Lung (tissue), 17 donors: ENCODE measurements at places on chromosomes 1 and 21.

DNA sequence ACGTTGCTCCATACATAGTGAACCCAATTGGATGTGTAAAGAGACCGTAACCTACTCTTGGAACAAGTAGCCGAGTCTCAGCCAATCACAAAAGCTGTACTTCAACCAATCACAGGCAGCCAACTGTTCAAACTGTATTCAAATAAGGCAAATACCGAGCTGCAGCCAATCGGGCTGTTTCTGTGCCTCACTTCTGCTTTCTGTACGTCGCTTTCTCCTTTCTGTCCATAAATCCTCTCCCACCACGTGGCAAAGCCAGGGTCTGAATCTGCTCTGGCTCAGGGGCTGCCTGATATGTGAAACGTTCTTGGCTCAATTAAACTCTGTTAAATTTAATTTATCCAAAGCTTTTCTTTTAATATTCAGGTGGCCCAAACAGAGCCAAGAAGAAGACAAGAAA is 210.3 kb downstream of the URB2 start:
- no peak for DNase-seq

DNA sequence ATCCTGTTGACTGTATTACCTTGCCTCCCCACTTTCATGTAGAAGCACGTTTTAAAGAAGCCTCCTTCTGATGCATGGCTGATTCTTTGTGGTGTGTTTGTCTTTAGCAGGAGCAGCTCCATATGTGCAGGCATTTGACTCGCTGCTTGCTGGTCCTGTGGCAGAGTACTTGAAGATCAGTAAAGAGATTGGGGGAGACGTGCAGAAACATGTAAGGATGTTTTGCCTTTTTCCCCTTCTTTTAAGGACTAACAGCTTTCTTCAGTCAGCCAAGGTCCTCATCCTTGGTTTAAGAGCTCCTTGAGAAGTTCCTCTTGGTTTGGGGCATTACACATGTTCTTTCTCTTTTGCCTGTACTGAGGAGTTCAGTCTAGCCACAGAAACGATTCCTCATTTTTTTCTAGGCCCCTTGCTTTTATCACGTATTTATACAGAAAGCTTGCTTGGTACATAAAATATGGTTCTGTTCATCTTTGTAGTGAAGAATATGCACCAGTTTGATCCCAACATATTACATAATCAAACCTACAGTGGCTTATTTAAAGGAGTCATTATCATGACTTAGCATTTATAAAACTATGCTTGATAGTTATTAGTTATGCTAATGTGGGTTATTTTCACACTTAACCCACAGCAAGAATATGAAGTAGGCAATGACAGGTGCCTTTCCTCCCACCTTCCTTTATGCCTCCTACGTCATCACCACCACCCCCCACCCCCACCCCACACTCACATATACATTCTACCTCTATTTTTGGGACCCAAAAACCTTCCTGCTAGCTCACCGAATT is 19.6 kb downstream of the CAP1 start:
- DNase-seq, result no peak

- no peak for DNase-seq
These were observed 33.3 kb downstream of the EIF2D start for GRCh38 chr1:206578978-206579374.

DNA sequence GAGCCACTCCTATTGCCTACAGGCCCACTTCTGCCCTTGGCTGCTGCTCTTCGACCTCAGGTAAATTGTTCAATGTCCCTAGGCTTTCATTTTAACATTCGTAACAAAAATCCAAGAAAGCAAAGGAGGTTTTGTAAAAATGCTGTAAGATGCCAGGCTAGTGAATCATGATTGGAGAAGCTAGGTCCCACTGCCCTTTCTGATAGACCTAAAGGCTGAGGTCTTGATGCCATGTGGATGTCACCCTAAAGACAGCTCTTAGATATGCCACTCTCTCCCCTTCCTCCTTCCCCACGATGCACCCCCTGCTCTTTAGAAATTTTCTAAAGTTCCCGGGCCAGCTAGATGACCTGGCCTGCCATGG is 9.9 kb upstream of the TMEM39B start:
- no peak for DNase-seq

- no peak for DNase-seq
These were observed 5.5 kb upstream of the PLEKHM2 start for GRCh38 chr1:15678578-15678977.

- no peak for DNase-seq
These were observed 294.1 kb downstream of the BRINP3 start for GRCh38 chr1:190183588-190183987.

- DNase-seq, result peak; percentile 74
These were observed 144.1 kb downstream of the TNR start for GRCh38 chr1:175599212-175599705.

GRCh38 chr1:155514582-155515187 is 47.9 kb downstream of the ASH1L start:
- no peak for DNase-seq

DNA sequence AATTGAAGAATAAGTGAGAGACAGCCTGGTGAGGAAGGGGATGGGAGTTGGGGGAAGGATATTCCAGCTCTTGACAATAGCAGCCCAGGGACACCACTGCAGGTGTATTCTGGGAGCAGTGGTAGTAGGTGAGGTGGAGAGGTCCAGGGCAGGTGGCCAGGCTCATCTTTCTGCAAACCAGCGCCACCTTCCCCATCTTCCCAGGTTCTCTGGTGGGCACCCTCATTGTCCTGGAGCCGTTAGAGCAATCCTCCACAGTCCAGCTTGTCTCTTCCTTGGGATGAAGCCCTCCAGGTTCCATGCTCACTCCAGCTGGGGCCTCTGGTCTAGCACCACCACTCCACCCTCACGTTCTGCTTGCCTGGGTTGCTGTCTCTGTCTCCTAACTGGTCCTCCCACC is 97.0 kb downstream of the IER5 start:
- no peak for DNase-seq

DNA sequence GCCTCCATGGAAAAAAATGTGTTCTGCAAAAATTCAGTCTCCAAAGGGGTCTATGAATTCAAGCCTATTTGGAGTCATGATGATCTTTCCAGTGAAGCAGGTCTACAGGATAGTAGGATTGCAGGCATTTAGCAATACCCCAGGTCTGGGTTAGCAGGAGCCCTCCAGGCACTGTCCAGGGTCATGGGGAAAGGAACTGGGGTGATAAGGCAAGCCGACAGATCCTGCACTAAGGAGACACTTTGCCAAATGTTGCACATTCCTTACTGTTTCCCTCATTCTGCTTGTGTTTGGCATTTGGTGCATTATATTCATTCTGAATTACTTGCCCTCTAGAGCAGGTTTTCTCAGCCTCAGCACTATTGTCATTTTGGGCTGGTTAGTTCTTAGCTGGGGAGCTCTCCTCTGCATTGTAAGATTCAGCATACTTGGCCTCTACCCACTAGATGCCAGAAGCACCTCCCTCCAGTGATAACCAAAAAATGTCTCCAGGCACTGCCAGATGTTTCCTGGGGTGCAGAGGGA is 333.3 kb upstream of the PLXNA2 start:
- DNase-seq, result no peak

DNA sequence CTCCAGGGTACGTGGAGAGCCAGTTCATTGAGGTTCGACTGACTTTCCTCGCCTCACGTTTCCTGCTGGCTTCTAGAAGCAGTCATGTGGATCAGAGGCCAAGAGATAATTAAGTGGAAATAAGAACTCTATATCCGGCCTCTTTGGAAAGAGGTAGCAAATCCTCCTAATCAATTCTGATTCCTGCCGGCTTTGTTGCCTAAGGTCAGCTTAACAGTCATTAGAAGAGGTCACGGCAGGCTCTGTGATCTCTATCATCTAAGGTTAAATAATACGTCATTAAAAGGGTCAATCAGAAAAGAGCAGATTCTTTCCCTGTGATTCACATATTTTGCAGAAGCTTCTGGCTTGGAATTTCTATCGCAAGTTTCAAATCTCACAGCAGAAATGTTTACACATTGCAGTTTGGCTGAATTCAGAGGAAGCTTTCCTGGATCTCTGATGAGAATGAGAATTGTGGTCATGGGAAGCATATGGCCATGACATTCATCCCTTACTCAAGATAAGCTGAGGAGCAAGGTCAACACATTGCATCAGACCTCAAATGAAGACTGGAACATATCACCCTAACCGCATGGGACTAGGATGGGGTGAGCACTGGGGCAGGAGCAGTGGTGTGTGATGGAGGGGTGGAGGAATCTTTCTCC is 189.4 kb downstream of the PBX1 start:
- DNase-seq, result no peak

- no peak for DNase-seq
These were observed 98.1 kb downstream of the NEGR1 start for GRCh38 chr1:72184099-72184701.

DNA sequence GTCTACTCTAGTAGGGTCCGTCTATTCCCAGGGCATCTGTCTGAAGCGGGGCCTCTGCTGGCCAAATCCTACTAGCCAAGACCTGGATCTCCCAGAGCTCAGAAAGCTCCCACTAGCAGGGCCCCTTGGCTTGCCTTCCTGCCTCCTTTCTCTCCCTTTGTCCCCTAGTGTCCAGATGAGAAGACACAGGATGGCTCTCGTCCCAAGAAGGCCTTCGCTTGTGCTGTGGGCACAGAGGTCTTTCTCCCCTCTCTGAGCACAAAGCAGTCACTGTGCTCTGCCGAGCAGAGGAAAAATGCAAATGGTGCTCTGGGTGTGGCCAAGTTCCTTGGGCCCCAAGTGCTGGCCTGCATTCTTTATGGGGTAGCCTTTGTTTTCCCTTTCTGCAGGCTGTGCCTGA is 13.0 kb upstream of the GPR137B start:
- no peak for DNase-seq

DNA sequence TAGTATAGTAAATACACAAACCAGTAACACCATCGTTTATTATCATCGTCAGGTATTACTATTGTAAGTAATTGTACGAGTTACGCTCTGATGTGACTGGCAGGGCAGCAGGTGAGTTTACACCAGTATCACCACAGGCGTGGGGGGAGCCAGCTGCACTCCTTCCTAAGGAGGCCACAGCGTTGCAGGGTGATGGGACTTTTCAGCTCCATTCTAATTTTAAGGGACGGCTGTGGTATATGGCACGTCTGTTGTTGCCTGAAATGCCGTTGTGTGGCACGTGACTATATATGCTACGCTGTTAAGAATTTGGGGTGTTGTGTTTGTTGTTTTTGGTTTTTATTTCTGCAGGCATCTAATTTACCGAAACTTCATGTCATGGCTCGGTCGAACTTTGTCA is 164.8 kb upstream of the COL6A1 start:
- no peak for DNase-seq

DNA sequence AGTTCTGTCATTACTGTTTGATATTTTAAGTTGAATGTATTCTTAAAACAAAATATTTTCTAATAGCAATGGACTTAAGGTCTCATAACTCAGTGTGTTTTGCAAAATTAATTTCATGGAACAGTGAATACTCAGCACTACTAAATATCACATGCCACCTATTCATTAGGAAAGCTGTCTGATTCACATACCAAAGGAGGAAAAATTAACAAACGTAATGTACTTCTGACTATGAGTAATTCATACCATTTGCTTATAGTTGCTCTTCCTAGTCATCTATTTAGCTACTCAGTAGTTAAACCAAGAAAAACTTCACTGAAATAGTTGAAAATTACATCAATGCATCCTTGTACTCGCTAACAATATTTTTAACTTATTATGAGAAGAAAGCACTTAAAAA is 35.2 kb downstream of the TP53BP2 start:
- no peak for DNase-seq

DNA sequence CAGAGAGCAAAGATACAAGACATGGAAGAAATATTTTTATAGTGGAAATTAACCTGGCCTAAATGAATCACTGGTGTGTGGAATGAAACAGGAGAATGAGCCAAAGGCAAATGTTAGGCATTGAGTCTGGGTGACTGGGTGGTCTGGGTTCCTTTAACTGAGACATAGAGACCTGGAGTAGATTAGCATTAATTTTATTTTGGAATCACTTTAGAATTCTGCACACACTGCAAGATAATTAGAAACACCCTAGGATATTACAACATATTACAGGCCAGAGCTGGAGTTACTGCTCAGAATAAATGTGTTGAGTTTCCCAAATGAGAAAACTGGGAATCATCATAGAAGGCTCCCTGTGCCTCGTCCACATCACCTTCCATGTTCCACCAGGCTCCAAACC is 85.5 kb downstream of the PLPPR5 start:
- no peak for DNase-seq

GRCh38 chr1:71809085-71809484 is 473.3 kb downstream of the NEGR1 start:
- no peak for DNase-seq

DNA sequence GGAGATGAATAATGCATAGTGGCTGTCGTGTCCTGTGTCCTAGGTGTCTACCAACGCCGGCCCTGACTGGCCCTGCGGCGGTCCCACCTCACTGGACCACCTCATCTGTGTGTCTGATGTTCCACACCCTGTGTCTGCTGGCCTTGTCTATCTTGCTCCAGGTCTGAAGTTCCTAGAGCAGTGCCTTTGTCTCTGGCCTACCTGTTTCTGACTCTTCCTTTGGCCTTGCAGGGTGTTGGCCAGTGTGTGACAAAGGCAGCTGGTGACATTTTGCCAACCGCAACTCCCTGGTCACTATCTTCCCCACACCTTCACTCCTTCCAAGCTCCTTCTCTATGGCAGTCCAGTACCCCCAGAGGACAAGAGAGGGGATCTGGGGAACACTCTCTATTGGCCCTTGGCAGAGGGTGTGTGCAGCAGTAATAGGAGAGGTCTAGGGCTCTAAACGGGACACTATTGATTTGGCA is 1.4 kb upstream of the AHDC1 start:
- no peak for DNase-seq

GRCh38 chr1:169486281-169487051 is 722 bp upstream of the SLC19A2 start:
- peak; percentile 69 for DNase-seq

DNA sequence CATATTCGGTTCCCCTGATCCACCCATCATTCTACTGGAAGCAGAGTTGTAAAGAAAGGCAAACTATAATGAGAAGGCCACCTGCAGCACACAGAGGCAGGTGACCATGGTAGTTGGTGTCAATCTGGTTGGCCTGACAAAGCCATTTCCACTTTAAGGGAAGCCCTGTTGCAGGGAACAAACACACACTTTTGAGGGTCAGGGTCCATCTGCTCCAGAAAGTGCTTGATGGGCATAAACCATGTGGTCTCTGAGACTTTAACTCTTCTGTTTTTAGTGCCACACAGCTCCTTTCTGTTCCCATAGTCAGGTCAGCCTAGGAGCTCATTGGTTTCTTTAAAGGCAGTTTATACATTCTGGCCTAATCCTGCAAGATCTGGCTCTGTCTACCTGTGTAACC is 17.5 kb upstream of the BOLA1 start:
- DNase-seq, result no peak

GRCh38 chr1:209937996-209938959 is at the start of gene SYT14:
SYT14 (plus strand) TSS chr1:209938217; CDS start chr1:209938265, 48 bp downstream.
- DNase-seq, result peak; percentile 1
